NCI-H1930 (cell line): ENCODE measurements at places on chromosomes 3 and 15.

DNA sequence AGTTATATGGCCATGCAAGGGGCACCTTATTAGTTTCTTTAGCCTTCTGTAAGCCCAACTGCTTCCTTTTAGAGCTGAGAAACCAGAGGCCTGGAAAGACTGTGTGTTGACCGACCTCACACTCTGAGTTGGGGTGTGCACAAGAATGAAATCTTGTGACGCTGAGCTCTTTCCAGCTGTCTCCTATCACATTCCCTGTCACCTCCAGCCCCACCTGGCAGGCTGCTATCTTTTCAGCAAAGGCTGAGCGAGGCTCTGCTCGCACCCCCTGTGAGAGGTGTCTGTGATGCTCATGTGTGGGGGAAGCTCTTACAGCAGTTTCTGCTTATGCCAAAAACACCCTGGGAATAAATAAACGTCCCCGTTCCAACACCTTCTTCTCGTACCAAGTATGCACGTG lies 27.0 kb upstream of the LPP start:
- DNase-seq = no peak

DNA sequence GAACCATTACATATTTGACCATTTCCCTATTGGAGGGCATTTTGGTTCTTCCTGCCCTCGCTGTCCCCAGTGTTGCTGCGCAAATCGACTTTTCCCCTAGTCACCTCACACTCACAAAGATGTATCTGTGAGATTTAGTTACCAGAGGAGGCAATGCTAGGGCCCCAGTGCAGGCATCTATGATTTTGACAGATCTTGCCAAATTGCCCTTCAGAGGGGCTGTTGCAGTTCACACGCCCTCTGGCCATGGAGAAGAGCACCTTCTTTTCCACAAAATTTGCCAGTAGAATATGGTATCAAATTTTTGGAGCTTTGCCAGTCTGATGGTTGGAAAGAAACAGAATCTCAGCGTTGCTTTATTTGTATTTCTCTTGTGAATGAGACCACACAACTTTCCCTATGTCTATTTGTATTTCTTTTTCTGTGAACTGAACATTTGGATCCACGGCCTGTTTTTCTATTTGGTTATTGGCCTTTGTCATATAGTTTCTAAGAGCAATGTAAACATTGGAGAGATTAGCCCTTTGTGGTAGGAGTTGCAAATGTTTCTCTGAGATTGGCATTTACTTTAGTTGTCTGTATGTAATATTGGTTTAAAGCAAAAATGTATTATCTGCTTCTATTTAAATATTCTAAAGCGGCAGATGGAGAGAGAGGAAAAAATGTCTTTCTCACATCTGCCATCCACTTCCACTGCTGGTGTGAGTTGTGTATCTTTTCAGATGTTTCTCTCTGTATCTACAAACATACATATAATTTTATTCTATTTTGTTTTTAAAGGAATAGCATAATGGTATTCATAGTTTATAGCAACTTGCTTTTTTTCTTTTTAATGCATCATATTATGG lies 66.1 kb downstream of the DNASE1L3 start:
- no peak for DNase-seq

- DNase-seq = no peak
These were observed 303.1 kb downstream of the RPLP1 start for GRCh38 chr15:69755551-69756310.

DNA sequence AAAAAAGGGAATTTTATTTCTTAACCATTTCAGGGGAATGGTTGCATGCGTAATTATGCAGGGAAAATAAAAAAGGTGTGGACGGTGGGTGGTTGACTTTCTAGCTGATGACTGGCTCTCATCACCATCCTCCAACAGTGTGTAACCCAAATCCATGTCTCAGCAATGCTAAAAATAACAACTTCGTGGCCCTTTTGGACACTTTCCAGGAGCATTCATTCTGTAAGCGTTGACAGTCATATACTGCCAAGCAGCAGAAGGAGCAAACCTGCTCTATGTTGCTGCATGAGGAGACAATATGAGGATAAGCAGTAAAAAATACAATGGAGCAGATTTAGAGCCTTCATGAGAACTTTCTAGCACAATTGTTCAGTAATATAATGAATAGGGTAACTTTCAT lies 189.1 kb downstream of the ANXA2 start:
- no peak for DNase-seq

- DNase-seq = no peak
These were observed 151.9 kb upstream of the TLE3 start for GRCh38 chr15:70249616-70250015.
